Activated naive CD8-positive, alpha-beta T cell treated with anti-CD3 and anti-CD28 coated beads, Interleukin-2, amount 10 ng/mL, durations not matched to agents 7 days and 5 days (primary cell): ENCODE measurements at places on chromosomes 7 and 10. TPM values are rescaled to one million over a fixed set of nuclear protein-coding genes. Genes with fewer than 3 reads are reported as not detected.

DNA sequence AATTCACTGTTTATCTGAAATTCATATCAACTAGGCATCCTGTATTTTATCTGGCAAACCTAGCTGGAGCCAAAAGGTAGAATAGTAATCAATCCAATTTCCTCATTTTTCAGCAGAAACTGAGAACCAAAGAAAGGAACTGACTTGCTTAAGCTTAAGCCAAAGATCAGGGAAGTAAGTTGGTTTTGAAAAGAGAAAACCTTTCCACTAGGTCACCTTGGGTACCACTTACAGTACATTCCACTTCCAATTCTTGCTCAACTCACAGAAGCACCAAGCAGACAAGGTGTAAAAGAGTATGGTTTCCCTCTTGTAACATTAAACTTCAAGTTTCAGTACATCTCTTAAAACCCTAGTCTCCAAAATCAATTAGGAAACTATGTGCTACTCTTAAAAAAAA is 79.6 kb downstream of the ZFAND4 start:
- no peak for DNase-seq

GRCh38 chr10:80204677-80205476 is 460 bp downstream of the ANXA11 start:
- no peak for DNase-seq

GRCh38 chr10:517241-517830 is 172.1 kb downstream of the DIP2C start:
- no peak for DNase-seq

DNA sequence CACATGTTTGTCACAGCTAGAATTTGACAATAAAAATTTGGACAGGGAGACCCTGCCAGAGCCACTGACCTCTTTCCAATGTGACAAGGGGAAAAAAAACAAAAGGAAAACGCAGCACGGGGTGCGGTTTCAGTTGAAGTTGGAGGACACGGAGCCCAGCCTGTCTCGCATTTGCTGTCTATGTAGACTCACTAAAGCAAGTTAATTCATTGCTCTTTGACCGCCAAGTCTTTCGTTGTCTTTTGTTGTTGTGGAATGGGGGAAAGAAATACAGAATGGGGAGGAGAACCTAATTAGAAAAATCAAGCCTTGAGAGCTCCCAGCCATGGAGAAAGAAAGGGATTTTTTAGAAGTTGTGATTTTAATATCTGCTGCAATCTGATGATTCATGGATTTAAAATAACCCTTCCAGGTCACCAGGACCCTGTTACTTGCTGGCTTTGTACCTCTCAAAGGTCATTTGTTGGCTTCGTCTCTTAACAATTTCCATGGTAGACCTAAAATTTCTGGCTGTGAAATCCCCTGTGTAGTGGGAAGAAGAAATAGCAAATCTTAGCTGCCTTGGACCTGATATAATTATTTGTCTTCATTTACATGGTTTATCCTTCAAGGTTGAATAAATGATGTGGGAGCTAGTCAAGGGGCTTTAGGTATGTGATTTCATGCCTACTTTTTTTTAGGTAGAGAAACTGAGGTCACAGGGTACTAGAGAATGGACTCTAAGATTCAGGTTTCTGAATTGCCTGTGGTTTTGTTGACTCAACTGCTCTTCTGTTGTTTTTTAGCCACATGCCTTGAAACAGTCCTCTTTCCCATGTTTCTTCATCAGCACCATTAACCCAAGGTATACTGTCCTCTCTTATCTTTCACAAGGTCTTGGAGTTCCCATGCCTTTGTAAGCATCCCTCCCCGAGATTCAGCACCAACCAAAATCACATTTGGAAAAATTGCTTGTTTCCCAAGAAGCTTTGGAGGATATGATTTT is 78.7 kb downstream of the TCF7L2 start:
- no peak for DNase-seq

DNA sequence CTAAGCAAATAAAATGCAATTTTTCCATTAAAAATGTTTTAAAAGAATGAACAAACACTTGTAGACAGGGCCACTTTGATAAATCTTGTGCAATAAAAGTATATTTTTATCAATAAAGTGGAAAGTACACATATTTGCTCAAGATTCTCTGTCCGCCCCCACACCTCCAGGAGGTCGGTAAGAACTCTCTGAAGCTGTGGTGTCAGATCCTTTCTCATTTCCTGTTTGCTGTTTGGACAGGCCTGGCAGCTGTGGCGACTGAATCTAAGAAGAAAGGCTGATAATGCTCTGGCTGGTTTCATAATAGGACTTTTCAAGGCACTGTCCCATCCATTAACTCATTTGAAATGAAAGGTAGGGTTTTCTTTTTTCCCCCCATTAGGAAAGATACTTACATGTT is 15.3 kb upstream of the ASB4 start:
- no peak for DNase-seq

DNA sequence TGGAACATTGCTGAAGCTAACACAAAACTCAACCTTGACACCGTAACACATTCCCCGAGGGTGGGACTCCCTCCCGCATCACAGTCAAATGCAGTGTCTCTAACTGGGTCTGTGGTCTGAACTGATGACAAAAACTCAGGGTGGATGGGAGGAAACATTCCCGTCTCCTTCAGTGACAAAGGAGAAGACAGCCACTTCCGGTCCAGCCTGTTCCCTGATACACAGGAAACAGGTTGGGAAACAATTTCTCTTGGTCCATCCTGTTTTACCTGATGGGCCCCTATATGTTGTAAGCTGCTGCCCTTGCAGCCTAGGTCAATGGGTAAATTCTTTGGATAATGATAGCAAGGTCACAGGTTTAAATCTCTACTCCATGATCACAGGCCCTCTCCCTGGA is 20.4 kb downstream of the SLC13A4 start:
- DNase-seq = no peak

GRCh38 chr7:134533288-134533771 is 6.0 kb downstream of the AKR1B10 start:
- no peak for DNase-seq

GRCh38 chr7:151730591-151730990 is 146.3 kb downstream of the PRKAG2 start:
- DNase-seq = no peak

DNA sequence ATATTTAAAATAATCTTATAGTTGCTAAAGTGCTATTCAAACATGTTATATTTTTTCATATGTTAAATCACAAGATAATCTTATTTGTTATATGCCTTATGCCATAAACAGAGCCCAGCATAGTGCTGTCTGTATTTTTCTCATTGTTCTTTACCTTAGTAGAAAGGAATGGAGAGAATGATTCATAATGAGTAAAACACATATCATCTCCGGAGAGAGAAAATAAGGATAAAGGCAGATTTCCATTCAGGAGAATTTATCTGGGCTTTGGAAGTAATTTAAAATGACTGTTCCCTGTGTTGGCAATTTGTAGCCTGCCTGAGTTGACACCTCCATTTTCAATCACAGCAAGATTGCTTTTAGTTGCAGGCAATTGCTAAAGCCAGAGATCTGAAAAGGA is 30.2 kb downstream of the CHN2 start:
- no peak for DNase-seq

DNA sequence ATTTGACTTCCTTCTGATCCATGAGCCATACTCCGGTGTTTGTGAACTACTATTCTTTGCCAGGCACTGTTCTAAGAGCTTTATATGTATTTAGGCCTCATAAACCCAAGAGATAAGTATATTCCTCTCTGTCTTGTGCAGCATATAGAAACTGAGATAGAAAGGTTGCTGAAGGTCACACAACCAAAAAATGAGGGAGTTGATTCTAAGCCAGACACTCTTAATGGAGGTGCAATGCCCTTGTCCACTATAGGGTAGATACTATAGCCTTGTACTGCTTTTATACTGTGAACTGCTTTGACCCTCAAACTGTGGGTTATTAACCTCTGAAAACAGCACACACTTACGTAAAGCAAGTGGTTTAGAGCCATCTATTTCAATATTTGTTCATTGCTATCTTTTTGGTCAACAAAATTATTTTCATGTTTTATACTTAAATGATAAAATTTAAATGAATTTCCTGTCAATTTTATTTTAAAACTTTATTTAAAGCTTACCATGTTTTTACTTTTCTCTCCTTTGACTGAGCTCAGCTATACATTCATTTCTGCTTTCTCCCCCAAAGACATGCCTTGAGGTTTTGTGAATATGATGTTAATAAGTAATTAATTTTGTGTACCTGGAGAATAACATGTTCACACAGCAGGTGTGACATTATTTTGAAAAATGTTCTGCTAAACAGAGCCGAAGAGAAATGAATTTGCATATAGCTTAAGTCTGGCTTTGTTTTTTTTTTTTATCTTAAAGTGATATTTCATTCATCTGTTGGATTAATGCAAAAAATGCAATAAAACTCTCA is 687.3 kb downstream of the DNAJB9 start:
- no peak for DNase-seq

GRCh38 chr7:141785706-141786552 is 4.1 kb upstream of the TAS2R5 start:
- DNase-seq = no peak

DNA sequence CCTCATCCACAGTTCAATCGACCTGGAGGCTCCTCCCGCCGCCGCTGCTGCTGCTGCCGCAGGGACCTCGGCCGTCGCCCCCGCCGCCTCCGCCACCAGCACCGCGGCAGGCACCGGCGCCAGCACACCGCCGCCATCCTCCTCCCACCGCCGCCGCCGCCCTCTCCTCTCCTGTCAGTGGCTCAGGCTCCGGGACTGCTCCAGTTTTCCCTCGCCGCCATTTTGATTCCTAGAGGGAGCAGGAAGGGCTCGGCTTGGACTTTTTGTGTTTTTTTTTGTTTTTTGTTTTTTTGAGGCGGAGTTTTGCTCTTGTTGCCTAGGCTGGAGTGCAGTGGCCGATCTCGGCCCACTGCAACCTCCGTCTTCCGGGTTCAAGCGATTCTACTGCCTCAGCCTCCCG is 3.0 kb upstream of the MCM10 start:
- DNase-seq = peak; percentile 40

- DNase-seq = no peak
These were observed 80.0 kb downstream of the ZNF277 start for GRCh38 chr7:112286250-112287086.

DNA sequence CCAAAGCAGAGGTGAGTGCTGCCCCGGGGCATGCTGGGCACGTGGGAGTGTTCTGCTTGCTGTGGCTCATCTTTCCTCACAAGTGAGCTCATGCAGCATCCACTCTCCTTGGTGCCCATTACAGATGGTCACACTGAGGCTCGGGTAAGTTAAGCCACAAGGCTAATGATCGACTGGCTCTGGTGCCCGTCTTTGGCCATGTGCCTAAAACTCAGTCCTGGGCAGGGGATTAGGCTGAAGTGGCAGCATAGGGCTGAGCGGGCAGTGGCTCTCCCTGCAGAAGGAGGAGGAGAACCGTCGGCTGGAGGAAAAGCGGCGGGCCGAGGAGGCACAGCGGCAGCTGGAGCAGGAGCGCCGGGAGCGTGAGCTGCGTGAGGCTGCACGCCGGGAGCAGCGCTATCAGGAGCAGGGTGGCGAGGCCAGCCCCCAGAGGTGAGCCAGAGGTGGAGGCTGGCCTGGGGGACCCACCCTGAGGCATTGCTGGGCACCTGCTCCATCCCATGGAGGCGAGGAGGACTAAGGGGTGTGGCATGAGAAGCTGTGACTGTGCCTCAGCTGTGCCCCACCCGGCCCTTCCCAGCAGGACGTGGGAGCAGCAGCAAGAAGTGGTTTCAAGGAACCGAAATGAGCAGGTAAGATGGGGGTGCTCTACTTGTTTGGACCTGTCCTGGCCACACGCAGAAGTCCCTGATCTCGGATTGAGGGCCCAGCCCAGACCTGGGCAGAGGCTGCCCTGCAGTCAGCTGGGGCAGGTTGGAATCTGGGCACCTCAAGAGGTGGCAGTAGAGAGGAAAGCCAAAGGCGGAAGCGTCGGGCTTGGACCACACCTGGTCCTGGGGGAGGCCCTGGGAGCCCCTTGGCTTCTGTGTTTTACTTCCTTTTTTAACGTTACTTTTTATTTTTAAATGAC is 7.3 kb downstream of the PGAM2 start:
- peak; percentile 28 for DNase-seq

- peak; percentile 6 for DNase-seq
These were observed 49.2 kb downstream of the RASGEF1A start for GRCh38 chr10:43217563-43218205.

- no peak for DNase-seq
These were observed 23.9 kb upstream of the HSPB1 start for GRCh38 chr7:76278540-76278939.

- no peak for DNase-seq
These were observed 17.5 kb downstream of the VPS50 start for GRCh38 chr7:93249491-93250148.

DNA sequence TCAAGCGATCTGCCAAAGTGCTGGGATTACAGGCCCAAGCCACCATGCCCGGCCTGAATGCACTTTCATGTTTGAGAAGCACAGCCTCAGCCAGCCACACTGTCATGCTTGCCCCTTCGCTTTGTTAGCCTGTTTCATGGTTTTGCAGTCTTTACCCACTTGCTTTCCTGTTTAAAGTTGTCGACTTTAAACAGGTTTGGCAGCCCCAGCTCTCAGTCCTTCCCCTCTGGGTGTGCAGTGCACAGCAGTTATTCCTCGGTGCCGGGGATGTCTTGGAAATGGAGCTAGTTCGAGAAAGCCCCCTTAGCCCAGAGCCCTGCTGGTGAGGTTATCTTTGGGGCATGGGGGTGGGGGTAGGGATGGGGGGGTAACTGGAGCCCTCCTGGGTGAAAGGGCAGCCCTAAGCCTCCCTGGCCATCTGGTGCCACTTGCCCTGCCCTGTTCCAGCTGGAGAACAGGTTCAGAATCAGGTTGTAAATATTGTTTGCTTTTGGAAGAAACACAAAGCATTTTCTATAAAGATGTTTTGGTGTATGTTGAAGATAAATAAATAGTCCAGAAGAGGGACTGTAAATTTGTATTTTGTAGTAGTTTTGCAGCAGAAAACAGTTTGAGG is 14.8 kb downstream of the TSPAN14 start:
- no peak for DNase-seq

- peak; percentile 37 for DNase-seq
These were observed 595.9 kb downstream of the KCNMA1 start for GRCh38 chr10:77041636-77042258.

Gene CALHM2
- 124 TPM for total RNA-seq

Gene SUN1
- 86.7 TPM for total RNA-seq

Gene SLC18A3
- total RNA-seq = not detected

Gene PALD1
- 1.1 TPM for total RNA-seq

Gene CLDN4
- total RNA-seq = 0.25 TPM

Gene TMEM139
- total RNA-seq = 1.1 TPM

Gene ATP5MK
- total RNA-seq = 291 TPM

Gene IRF5
- total RNA-seq = 7.7 TPM

Gene SAMD9
- total RNA-seq = 66.5 TPM
